Posterior cingulate gyrus (tissue), 11 donors: ENCODE measurements at places on chromosomes 4 and X.

GRCh38 chrX:133366735-133367134, 48.6 kb downstream of the GPC4 start:
- no peak for DNase-seq

- no peak for DNase-seq
Measured at GRCh38 chr4:16505726-16506125, 279.5 kb upstream of the TAPT1 start.

- DNase-seq: no peak
Measured at GRCh38 chr4:145939441-145939750, 773 bp upstream of the ZNF827 start.

- DNase-seq: no peak
Measured at GRCh38 chrX:37712458-37712857, 26.9 kb downstream of the XK start.

- DNase-seq: no peak
Measured at GRCh38 chrX:13780868-13781427, 35.9 kb downstream of the GPM6B start.
